ENCODE measurements at places on chromosomes 5 and 9. TPM values are rescaled to one million over a fixed set of nuclear protein-coding genes. Genes with fewer than 3 reads are reported as not detected.

The FOXD4L3 gene
- total RNA-seq, result not detected

The PRUNE2 gene
- 7.7 TPM for total RNA-seq

The DMGDH gene
- total RNA-seq, result 0.68 TPM

The SLIT3 gene
- total RNA-seq, result 27.8 TPM

The PCDHA1 gene
- total RNA-seq, result not detected

The GPR21 gene
- total RNA-seq, result 2.6 TPM

The SYNPO gene
- total RNA-seq, result 0.59 TPM

The TMEM171 gene
- 5.1 TPM for total RNA-seq

The VCAN gene
- total RNA-seq, result 735 TPM

The BAAT gene
- total RNA-seq, result not detected

The PDLIM7 gene
- 147 TPM for total RNA-seq
